ENCODE measurements at places on chromosomes 4 and X. TPM values are rescaled to one million over a fixed set of nuclear protein-coding genes. Genes with fewer than 3 reads are reported as not detected.

GRCh38 chr4:2040391-2041238 is 18.5 kb upstream of the NAT8L start:
- DNase-seq = no peak

DNA sequence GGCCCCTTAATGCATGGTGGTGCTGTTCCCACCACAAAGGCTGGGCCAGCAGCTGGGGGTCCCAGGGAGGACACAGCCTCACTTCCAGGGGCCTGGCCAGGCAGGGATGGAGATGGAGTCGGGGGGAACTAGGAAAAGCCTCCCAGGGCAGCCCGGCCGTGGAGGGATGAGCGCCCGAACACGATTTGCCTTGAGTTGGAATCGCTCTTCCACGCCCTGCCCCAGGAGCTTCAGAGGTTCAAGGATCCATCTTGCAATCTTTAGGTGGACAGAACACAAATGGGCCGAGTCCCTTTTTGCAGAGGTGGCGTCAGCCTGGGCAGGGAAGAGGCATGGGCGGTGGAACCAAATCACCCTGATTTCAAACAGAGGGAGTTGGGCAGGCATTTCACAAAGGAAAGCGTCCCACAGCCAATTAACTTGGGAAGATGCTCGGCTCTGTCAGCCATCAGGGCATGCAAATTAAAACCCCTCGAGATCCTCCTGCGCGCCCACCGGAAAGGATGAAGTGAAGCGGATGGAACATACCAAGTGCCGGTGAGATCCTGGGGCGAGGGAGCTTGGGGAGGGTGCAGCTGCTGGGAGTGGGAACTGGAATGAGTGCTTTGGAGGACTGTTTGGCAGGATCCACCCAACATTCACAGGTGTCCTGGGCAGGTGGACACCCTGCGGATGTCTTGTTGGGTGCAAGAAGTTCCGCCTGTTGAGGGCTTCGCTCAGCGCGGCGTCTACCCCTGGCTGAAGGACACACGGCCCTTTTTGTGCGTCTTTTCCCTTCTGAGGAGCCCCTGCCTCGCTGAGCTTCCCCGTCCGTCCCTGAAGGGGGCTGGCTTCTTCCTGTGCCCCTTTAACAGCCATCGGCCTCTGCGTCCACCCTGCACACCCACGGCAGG is 75.7 kb downstream of the HTRA3 start:
- DNase-seq = no peak

DNA sequence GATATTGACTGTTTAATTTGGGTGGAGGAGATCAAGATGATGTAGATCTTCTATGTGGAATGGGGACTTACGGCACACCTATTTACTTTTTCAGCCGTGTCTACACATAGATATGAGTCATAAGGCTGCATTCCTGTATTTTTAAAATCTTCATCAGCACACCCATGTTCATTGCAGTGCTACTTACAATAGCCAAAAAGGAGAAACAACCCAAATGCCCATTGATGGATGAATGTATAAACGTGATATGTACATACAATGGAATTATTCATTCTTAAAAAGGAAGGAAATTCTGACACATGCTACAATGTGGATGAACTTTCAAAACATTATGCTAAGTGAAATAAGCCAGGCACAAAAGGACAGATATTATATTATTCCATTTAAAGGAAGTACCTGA is 98.6 kb downstream of the AASDH start:
- no peak for DNase-seq

GRCh38 chrX:10015723-10016518 is 48.8 kb downstream of the CLDN34 start:
- DNase-seq = peak; percentile 31

DNA sequence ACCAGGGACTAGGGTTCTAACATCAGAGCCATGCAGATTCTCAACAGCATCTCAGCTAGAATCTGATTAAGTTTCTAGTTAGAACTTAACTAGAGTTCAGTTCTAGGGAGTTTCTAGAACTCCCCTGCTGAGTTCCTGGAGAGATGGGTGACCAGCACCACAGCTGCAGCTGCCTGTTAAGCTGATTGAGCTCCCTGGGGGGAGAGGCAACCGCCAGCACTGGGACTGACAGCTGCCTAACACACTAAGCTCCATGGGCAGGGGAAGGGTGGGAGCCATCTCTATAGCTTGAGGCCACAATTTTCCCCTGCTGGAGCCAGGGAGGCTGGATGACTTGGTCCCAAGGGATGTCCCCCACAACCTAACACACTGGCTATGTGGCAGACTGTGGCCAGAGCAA is 84.2 kb downstream of the CHIC1 start:
- DNase-seq = no peak

COL4A6 gene
- total RNA-seq = 7.2 TPM

- no peak for DNase-seq
Observed at GRCh38 chrX:134798472-134798871, 140.2 kb upstream of the PLAC1 start.

- no peak for DNase-seq
Observed at GRCh38 chrX:104435249-104435648, 130.8 kb upstream of the IL1RAPL2 start.

PRR27 gene
- not detected for total RNA-seq

RBM3 gene
- total RNA-seq = 52.7 TPM

GRCh38 chrX:3548765-3549391 is 164.6 kb downstream of the PRKX start:
- DNase-seq = peak; percentile 80
